ENCODE measurements at places on chromosomes 3 and 15.

- DNase-seq = no peak
These were observed 17.0 kb downstream of the FNDC3B start for GRCh38 chr3:172056416-172056815.

- no peak for DNase-seq
These were observed 57.1 kb downstream of the ADAMTS17 start for GRCh38 chr15:100284701-100285100.

DNA sequence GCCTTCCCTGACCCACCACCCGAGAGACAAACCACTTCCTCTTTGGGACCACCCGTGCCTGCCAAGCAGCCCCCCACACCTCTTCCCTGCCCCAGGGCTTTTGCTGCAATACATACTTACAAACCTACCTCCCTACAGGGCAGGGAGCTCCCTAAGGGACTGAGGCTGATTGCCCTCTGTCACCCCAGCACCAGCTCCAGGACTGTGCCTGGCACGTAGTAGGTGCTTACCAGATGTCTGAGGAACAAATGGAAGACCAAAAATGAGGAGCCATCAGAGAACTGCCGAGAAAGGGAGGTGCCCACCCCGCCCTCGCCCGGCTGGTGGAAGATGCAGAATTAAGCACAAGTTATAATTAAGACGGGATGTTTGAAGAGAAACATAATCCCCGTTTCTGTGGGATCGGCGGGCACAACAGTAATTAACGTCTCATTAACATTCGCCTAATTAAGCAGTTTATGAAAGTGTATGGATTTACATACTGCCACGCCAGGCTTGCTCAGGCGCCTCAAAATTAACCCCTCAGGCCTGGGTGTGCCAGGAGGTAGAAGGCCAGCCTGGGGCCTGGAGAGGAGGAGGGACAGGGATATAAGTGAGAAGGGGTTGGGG is 130.1 kb upstream of the LINGO1 start:
- no peak for DNase-seq

DNA sequence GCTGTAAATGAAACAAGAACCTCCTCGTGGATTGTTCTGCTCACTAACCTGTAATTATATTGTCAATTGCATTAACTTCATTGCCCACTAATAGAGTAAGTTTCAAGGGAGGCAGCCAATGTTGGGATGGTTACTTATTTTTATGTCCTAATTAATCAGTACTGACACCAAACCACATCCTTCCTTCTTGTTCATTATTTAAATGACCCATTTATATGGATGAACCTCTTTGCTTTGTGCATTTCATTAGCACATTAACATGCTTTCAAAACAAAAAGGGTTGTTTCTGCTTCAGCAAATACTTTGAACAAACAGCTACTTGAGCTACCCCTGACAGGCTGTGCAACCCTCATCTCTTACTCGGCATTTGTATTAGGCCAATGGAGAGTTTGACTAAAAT is 374.2 kb downstream of the MECOM start:
- no peak for DNase-seq

- no peak for DNase-seq
These were observed 184.4 kb upstream of the NECTIN3 start for GRCh38 chr3:110887176-110887575.

- DNase-seq = peak; percentile 71
These were observed 62.7 kb upstream of the ZNF148 start for GRCh38 chr3:125437631-125438435.

DNA sequence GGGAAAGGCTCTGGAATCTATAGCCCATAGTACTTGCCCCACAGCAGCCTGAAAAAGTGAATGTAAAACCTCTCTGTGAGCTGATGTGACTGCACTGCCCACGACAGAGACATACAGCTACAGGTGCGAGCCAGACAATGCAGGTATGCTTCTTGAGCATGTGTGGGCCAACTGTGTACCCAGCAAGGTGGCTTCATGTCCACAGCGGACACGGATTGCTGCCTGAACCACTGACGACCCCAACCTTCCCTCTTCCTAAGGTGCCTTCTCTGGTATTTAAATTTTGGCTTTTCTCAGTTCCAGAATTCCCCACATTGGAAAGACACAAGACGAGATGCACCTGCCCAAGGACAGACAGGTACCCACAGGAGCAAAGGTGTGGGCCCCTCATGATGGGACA is 65.8 kb downstream of the SCN5A start:
- no peak for DNase-seq

- no peak for DNase-seq
These were observed 78.9 kb upstream of the ZNF280D start for GRCh38 chr15:56812221-56812620.

DNA sequence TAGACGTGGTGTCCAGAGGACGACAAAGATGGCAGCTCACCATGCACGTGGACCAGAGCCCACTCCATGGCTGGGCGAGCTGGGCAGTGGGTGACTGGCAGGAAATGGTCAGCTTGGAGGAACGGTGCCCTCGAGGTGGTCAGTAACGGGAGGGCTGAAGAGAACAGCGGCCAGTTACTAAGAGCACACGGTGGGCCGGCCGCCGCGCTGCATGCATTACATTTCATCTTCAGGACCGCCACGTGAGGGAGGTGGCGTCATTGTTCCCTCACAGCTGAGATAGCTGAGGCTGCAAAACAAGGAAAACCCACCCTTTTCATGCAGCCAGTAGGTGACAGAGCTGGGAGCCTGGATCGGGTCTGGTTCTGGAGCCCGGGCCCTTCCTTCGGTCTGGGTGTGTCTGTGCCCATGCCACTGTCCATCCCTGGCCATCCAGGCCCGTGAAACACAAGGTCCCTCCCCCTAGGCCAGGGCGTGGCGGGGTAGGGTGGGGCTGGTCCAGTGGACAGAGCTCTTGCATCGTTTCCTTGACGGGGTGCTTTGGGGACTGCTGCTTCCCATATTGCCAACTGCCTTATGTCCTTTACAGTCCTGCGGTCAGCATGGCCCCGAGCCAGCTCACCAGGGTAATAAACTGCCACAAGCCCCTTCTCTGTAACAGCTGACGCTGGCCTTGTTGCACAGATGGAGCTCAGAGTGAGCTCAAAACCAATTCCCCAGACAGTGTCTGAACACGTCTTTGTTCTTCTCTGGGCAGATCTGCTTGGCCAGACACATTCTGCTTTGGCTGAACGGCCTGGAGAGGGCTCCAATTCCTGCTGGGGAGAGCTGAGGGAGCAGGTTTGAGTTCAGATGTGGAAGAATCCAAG is 51.8 kb downstream of the RGMA start:
- peak; percentile 48 for DNase-seq

DNA sequence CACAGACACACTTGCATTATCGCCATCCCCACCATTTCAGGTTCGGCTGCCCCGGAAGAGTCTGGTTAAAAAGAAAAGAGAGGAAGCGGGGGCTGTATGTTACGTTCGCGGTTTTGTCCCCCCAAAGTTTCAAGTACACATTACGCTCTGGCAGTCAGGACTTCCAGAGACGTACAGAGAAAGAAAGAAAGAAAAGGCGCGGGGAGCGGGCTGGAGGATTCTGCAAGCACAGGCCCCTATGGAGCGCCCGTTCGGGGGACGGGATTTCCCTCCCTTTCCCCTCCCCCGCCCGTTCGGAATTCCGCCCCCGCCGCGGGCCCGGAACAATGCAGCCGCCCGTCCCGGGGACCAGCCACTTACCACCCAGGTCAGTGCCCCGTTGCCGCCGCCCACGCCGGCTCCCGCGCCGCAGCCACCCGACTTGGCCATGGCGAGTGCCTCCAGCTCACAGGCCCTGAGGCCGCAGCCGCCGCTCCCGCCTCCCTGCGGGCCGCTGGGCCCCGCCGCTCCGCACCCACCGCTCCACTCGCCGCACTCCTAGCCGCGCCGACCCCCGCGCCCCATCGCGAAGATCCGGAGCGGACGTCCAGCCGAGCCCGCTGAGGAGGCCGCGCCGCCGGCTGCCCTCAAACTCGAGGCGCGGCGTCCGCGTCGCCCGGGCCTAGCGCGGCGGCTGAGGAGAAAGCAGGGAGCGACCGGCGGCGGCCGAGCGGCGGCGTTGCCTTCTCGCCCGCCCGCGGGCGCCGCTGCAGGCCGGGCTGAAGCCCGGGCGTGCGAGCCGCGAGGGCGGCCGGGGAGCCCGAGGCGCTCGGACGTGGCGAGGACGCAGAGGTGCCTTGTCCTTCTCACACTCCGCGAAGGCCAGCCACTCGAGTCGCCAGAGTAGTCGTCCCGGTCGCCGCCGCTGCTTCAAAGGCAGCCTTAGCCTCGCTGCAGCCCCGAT is 567 bp downstream of the TOP2B start:
- DNase-seq = peak; percentile 60

DNA sequence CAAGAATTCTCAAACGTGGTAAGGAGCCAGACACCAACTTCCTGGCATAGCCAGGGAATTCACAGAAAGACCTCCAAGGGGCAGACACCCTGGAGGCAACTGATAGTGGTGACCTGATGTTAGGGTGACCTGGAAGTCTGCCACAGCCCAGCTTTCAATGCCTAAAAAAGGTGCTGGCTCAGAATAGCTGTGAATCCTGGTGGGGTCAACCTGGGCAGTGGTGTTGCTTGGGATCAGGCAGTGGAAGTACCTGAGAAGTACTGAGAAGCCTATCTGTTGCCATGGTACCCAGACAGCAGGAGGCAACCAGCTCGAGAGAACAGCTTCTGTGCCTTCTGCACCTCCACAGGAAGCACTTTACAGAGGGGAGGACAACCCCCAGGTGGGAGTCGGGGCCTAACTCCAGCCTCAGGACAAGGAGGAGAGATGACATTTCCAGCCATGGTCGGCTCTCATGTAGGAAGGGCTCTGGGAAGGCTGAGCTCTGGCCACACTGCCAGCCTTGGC is 55.4 kb upstream of the LARS2 start:
- no peak for DNase-seq

All from urothelium cell line (cell line).